ENCODE measurements at places on chromosomes 4 and X.

- no peak for DNase-seq
Observed at GRCh38 chr4:109547394-109547793, 12.7 kb upstream of the MCUB start.

- DNase-seq = no peak
Observed at GRCh38 chr4:123632693-123633030, 236.1 kb downstream of the SPRY1 start.

- DNase-seq = peak; percentile 62
Observed at GRCh38 chr4:164846566-164846965, 30.4 kb upstream of the APELA start.

- DNase-seq = no peak
Observed at GRCh38 chr4:5989236-5990225, 28.7 kb downstream of the C4orf50 start.

DNA sequence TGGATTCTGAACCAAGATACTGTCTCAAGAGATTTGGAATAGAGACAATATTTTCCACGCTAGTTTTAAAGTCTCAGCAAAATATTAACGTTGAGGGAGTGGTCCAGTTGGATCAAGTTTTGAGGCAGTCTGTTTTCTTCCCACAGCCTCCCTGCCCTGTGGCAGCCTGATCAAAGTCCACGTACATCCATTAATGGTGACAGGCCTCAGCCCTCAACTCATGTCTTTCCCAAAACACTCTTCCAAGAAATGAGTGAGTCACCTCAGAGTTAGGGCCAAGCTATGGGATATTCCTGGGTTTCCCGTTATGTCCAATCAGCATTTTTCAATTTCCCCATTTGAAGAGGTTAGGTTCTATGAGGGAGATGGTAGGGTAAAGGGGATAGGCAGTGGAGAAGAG is 28.5 kb downstream of the EGFL6 start:
- no peak for DNase-seq

DNA sequence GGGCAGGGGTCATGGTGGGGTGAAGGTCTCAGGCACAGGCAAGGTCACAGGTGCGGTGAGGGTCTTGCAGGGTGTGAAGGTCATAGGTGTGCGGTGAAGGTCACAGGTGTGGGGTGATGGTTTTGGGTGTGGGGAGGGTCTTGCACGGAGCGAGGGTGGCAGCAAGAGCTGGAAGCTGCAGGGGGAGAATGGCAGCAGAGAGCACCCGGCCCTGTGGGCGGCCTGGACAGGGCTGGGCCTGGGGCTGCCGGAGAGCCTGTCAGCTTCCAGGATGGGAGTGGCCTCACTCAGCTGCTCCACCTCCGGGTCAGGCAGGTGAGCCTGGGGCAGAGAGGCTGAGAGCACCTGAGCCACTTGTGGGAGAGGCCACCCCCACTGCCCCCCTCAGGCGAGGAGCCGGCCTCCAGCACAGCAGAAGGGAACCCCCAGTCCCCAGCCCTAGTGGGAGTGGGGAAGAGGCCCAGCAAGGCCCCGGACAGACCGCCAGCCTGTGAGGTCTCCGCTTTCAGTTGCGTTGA is 1.5 kb downstream of the MSANTD1 start:
- DNase-seq = no peak

- no peak for DNase-seq
Observed at GRCh38 chr4:8238515-8239053, 31.0 kb upstream of the HTRA3 start.

GRCh38 chr4:123319639-123320038 is 77.0 kb upstream of the SPRY1 start:
- DNase-seq = no peak

- peak; percentile 99 for DNase-seq
Observed at GRCh38 chr4:8044699-8045098, 105.0 kb upstream of the AFAP1 start.

DNA sequence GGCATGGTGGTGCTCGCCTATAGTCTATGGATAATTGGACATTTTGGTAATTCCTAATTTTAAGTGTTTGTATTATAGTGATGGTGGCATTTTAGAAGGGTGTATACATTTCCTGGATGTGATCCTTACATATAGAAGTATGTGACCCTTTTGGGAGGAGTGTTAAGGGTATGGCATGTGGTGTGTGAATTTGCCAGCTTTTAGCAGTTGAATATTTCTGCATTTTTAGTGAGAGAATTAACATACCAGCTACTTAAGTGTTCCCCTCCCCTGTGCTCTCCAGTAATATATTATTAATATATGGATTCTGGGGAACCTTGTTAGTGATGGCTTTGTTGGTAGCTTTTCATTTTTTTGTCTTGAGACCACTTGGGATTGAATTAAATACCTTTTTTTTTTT is 55.3 kb downstream of the STAG2 start:
- DNase-seq = no peak

- no peak for DNase-seq
Observed at GRCh38 chr4:185263419-185263818, 54.0 kb downstream of the SNX25 start.

- DNase-seq = no peak
Observed at GRCh38 chr4:23877758-23878229, 12.1 kb downstream of the PPARGC1A start.

DNA sequence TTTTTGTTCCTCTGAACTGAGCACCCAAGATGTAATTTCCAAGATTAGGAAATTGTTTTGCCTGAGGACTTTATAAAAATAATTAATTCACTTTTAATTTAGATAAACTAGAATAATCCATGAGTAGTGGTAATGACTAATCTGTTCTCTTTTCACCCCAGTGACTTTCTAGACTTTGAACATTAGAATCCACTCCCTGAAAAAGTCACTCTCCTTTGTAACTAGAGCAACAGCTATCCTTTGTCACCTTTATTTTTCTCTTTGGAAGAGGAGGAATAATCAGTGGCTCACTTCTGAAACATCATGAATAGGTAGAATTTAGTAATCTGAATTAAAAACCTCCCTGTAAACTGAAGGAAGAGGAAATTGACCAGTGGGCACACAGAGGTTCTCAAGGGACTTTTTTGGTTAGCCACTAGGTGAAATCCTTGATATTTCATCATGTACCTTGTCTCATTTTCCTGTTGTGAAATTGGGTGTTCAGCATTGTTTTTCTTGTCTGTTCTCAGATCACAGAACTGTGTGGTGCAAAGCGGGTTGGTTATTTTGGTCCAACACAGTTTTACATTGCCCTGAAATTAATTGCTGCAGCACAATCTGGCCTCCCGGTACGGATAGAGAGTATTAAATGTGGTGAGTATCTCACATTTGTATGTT is 59.4 kb downstream of the REPS2 start:
- no peak for DNase-seq

DNA sequence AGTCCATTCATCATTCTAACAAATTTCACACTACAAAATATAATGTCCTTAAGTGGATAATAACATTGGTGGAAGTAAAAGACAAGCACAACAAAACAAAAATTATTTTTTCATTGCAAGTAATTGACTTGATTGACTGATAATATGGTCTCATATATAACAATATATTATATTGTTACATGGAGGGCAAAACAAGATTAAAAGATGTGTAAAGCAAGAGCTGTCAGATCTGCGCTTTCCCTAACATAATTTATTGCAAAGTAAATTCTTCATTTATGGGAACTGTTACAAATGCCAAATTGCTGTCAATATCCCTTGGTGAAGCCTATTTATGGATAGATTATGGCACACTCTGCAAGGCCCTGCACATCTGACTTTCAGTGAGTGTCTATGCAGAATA is 233.6 kb downstream of the PCDH7 start:
- DNase-seq = no peak

DNA sequence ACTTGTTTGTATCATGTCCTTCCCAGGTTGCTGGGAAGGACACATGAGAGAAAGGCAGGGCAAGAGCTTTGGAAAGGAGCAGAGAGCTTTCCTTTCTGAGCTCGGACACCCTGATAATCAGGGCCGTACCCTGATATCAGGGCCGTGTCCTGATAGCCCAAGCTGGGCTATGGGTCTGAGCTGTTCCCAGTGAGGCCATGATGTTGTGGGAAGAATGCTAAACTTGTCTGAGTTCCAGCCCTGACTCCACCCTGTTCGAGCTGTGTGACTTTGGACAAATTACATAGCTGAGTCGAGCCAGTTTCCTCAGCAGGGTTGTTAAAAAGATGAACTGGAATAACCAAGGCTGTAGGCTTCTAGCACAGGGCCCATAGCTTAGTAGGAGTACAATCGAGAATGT is 3.3 kb upstream of the CXCR3 start:
- no peak for DNase-seq

DNA sequence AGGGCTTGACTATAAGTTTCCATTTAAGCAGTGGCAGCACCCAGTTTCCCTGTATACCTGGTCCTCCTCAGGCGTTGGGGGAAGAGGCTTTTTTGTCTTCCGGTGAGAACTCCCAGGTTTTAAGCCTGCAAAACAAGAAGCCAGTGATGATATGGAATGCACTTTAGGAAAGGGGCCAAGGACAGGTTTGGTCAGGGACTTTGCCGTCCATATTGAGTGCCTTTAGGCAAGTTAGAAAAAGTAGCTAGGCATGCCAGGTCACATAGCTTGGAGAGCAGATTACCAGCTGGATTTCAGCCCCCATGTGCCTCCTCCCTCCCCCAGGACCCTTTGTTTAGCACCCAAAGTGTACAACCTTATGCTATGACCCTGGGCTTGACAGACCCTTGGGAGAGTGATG is 13.6 kb upstream of the TIMM8A start:
- DNase-seq = no peak

- DNase-seq = no peak
Observed at GRCh38 chr4:143587703-143588102, 74.2 kb downstream of the SMARCA5 start.

DNA sequence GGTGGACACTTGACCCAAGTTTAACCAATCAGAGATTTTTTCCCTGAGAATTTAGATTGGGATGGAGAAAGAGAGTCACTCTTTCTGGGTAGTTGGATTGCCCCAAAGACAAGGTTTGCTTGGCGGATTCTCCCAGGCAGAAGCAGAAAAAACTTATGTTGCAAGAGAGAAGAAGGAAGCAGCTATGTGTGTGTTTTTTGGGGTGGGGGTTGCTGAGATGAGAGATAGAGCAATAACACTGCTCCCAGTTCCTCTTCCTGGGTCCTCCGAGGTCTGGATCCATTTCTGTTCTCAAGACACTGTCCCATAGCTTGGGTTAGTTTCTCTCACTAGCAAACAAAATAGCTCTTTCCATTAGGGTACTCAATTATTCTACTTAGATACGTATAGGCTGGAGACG is 222.1 kb downstream of the STIM2 start:
- DNase-seq = no peak

GRCh38 chr4:6225469-6225868 is 25.1 kb upstream of the JAKMIP1 start:
- DNase-seq = no peak

GRCh38 chrX:69000877-69001276 is 164.4 kb downstream of the PJA1 start:
- no peak for DNase-seq

DNA sequence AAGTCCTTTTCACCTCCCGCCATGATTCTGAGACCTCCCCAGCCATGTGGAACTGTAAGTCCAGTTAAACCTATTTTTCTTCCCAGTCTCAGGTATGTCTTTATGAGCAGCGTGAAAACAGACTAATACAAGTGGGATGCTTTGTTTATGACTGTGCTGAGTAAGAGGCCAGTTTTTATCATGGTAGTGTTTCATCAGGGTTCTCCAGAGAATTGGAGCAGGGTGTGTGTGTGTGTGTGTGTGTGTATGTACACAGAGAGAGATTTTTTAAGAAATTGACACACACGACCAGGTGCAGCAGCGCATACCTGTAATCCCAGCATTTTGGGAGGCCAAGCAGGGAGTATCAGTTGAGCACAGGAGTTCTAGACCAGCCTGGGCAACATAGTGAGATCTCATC is 34.6 kb upstream of the SLC2A9 start:
- DNase-seq = no peak

DNA sequence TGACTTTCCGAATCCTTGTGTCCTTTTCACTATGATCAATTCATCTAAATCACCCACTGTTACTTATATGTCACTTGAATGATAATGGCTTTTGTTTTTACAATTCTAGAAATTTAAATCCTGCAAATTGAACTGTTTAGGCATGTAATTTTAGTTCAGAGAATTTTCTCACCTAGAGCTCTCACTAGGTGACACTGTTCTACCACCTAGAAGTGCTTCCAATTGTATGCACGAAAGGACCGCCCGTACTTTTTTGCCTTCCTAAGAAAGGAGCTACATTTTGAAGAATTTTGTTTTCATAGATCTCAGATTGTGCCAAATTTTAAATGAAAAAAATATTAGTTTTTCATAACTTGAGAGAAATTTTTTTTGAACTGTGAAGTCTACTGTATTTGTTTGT is 481.6 kb upstream of the FSTL5 start:
- no peak for DNase-seq

GRCh38 chrX:133869270-133869669 is 116.1 kb downstream of the GPC3 start:
- no peak for DNase-seq
